ENCODE measurements at places on chromosomes 5 and 9.
A peak's percentile ranks its signal among the peaks of the same experiment; 100 is the strongest.

DNA sequence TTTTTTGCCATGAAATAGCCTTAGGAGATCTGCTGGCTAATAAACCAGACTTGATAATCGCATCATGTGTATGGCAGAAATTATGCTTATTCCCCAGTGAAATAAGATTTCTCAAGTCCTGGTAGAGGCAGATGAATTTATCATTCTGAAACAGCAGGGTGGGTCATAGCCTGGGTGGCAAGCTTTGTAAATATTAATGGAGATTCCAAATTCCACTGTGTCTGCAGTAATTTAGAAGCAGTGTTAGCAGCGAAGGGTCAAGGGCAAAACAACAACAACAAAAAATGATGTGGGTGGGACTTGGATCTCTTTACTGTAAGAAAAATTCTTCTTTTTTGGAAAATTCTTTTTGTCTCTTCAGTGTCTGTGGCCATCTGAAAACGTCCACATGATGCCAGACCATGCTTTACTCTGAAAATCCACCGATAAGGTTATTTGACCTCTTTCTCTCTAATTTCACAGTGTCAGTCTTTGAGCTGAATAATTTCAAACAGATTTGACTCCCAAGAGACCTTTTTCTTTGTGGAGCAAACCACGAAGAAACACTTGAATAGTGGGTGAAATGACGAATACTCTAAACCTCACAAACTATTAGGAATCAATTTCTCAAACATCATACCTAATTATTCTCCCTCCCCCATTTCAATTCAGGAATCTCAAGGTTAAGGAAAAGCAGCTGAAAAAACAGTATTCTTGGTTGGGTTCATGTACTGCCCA is 106.0 kb upstream of the RPS23 start:
- no peak for DNase-seq

GRCh38 chr9:6184749-6185645 is 30.6 kb upstream of the IL33 start:
- no peak for DNase-seq

DNA sequence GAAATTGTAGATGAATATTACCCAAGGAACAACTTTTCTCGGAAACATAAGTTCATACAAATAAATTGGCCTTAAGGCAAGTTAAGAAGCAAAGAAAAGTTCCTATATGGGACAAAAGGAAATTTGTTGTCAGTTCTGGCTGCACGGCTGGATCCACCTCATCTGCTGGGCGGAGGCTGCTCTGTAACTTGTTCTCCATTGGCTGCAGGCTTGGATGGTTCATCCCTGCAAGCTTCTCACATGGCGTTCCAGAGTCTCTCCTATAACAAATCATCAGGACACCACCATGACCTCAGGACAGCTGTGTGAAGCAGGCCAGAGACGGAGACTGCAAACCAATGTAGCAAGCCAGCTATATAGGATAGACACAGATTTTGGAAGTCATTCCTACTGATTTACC is 81.4 kb upstream of the DAB2 start:
- peak; percentile 68 for DNase-seq

GRCh38 chr9:96219026-96219899 is 82.7 kb downstream of the HSD17B3 start:
- DNase-seq, result peak; percentile 74

GRCh38 chr9:4228606-4229005 is 71.3 kb downstream of the GLIS3 start:
- no peak for DNase-seq

DNA sequence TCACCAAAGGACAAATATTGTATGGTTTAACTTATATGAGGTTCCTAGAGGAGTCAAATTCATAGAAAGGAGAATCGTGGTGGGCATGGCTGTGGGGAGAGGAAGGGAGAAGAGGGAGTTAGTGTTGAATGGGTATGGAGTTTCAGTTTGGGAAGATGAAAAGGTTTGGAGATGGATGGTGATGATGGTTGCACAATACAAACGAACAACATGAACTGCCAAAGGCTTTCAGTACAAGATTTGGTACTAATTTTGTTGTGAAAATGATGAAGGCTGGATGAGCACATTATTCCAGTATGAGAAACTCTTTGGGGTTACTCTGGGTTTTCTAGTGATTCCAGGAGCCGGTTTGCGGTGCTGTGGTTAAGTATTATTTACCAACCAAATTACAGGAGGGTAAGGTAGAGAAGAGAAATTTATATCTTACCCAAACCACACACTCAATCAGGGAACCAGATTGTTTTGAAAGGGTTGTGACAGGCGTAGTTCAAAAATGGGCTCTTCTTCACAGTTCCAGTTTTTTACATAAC is 112.0 kb upstream of the TBC1D2 start:
- peak; percentile 4 for DNase-seq

Measured in right forelimb (tissue), 1 donor.